AG04449 (cell line): ENCODE measurements at places on chromosomes 1 and 21.

GRCh38 chr1:230268371-230269170, 157.6 kb downstream of the PGBD5 start:
- DNase-seq = peak; percentile 21

DNA sequence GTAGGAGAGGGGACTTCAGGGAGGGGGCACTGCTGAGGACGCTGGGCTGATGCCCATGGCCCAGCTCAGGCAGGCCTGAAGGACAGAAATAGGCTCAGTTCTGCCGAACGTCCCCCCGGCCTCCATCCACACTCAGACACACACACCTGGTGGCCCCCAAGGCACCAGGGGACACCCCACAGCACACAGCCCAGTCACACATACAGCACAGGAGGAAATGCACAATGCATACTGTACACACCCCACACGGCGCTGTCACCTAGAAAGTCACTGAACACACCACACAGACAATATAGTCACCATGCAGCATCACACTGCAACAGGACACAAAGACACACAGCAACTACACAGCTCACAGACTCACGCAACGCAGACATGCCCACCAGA, 562 bp downstream of the SYTL1 start:
- DNase-seq = no peak

GRCh38 chr21:42991992-42992740, 17.8 kb downstream of the PKNOX1 start:
- peak; percentile 62 for DNase-seq

GRCh38 chr1:33165209-33165608, 16.6 kb downstream of the TRIM62 start:
- no peak for DNase-seq

DNA sequence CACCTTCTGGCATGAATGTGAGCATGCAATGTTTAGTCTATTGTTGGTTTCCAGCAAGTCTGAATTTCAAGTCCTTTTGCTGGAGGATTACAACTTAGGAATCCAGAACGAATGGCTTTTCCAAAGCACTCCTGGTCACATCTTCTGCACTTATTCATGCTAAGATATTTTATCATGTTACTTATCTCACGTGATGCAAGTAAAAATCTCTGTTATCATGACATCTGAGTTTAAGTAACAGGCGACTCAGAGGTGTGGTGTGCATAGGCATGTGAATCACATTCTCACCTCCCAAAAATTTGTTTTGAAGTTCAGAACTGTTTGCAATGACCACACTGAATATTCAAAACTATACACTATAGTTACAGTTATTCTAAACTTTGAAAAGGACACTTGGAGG, 204.8 kb upstream of the FGGY start:
- no peak for DNase-seq

DNA sequence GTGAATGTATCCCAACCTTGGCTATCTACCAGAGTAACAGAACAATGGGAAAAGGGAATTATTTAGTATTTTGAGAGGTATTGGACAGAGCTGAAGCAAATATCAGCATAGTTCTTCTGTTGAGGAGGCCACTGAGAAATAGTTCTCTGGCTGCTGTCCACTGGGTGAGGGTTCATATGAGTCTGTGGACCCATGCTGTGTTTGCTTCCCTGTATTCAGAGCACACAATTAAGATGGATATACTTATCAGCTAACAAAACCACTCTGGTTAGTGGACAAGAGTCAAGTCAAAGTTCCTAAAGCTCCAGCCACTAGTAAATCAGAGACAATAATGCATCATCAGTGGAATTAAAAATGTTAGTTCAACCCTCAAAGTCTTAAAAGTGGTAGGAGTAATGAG, 66.1 kb downstream of the RGS18 start:
- no peak for DNase-seq

- DNase-seq = no peak
Observed at GRCh38 chr1:15407580-15407979, 2.1 kb upstream of the EFHD2 start.

DNA sequence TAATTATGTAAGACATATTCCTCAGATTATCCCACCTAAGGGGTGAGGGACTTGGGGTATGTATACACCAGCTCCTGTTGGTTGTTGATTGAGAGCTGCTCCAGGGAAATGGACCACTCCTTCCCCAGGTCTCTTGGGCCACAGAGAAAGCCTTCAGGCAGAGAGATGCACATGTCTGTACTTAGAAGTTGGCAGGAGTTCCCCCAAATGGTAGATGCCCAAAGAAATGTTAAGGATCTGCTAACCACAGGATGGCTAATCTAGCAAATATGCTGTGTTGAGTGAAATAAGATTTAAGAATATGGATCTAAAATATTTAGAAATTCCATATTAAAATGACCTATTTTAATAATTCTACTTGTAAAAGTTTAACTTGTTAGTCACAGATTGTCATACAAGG, 100.8 kb upstream of the DNAH14 start:
- peak; percentile 5 for DNase-seq

DNA sequence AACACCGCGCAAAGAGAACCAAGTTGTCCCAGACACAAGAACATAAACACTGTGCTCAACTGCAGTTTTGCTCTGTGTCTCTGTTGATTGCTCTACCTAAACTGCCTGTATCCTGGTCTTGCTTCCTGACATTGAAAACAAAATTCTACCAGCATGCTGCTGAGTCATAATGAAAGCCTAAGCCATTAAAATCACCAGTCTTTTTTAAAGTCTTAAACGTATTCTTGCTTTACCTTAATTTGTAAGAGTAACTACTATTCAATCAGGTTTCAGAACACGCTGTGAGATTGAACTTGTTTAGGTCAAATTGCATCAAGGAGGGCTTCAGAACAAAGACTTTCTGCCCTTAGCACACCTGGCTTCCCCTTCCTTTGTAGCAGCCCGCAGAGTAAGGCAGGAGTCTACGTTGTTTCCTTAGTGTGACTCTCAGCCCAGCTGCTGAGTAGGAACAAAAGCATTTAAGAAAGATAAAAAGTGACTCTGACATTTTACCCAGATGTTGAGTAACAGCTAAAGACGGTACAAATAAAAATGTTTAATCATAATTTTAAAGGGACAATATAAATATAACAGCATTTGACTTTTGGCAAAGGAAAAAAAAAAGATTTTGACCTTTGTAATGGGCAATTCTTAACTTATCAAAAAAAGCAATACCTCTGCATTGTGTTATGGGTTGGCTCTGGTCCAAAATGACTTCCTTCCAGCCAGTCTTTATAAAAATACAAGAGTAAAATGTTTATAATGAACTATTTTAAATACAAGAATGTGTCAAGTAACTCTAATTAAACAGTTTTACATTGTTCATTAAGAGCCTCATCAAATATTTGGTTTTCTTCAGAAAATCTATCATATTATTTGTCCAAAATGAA, 186.9 kb upstream of the ADGRL4 start:
- DNase-seq = no peak

DNA sequence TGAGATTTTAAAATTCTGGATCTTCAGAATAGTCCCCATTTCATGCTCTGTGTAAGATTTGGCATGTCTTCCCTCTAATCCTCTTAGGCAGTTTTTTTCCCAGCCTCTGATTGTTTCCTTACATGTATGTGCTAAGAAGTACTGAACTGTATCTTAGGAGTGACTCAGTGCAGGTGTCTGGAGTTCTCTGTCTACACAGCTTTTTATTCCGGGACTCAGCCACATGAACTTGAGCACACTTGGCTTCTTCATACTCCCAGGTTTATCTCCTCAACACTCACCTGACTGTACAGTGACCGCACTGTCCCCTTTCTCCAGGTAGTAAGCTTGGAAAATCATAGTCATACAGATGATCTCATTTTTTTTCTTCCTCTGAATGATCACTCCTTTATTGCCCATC, 50.7 kb downstream of the SYT14 start:
- DNase-seq = no peak

DNA sequence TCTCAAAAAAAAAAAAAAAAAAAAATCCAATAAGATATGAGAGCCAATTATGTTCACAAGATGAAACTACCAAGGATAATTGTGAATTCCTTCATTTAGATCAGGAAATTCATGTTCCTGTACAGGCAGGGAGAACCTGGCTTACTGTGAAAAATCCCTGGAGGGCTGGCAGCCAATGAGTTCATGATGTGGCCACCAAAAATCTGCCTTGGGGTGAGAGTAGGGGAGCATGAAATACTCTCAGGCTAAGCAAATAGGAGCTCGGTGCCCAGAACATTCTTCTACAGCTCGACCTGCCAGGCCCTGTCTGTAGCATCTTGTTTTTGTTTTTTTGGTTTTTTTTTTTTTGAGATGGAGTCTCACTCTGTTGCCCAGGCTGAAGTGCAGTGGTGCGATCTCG, 50.1 kb downstream of the PIK3CD start:
- no peak for DNase-seq

DNA sequence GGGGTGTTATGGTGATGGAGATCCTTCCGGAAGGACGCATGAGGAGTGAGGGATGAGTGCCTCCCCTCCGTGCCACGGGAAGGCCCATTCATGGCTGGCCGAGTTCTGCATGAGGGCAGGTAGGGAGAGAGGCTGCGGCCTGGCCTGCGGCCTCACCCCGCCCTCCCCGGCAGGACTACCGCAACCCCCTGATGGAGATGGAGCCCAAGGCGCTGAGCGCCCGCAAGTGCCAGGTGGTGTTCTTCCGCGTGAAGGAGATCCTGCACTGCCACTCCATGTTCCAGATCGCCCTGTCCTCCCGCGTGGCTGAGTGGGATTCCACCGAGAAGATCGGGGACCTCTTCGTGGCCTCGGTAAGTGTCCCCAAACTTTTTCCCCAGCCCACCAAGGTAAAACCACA, 83.3 kb downstream of the ARHGEF10L start:
- DNase-seq = no peak

DNA sequence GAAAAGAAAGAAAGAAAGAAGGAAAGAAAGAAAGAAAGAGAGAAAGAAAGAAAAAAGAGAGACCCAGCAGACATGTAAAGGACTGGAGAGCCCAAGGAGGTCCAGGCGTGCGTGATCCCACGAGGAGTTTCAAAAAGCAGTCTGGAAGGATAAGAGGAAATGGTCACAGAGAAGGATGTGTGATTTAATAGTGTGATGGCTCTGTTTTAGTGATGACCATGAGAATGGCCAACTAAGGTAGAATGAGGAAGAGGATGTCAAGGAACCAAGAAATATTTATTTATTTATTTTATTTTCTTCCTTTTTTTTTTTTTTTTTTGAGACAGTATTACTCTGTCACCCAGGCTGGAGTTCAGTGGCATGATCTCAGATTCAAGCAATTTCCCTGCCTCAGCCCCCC, 25.5 kb downstream of the PTGS2 start:
- DNase-seq = no peak

DNA sequence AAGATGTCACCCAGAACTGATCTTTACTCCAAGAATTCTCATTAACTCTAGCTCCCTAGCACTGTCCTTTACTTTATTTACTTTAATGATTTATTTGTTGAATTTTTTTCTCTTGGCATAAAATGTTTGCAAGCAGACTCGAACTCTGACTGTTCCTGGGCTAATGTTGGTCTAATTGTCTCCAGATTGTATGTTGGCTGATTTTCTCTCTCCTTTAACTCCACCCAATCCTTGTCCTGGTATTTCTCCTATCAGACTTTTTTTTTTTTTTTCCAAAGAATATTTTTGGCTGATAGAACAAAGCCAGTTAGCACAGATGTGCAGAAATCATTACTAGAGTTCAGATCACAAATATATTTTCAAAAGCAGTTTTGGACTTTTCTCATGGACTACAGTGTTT, 82.6 kb downstream of the ATF6 start:
- DNase-seq = no peak

GRCh38 chr1:152673016-152673415, 2.1 kb upstream of the LCE2C start:
- DNase-seq = no peak

DNA sequence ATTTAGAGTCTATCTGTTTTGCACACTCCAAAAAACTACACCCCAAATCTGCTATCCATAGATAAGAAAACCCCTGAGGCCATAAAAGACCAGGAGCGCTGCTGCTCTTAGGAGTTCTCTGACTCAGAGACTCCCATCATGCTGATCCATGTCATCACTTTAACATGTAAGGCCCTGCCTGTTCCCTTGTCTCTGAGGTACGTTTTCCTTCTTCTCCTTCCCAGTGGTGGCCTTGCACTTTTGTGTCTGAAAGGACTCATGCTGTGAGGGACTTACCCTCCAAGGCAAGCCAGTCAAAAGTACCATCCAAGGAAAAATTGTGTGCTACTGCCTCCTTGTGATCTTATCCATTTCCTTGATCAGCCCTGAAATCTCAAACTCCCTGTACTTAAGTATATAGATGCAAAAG, 427.4 kb upstream of the NCAM2 start:
- no peak for DNase-seq

- DNase-seq = no peak
Observed at GRCh38 chr1:192913683-192914082, 104.8 kb downstream of the RGS2 start.

- no peak for DNase-seq
Observed at GRCh38 chr1:39384305-39384704, 107.1 kb upstream of the BMP8A start.

DNA sequence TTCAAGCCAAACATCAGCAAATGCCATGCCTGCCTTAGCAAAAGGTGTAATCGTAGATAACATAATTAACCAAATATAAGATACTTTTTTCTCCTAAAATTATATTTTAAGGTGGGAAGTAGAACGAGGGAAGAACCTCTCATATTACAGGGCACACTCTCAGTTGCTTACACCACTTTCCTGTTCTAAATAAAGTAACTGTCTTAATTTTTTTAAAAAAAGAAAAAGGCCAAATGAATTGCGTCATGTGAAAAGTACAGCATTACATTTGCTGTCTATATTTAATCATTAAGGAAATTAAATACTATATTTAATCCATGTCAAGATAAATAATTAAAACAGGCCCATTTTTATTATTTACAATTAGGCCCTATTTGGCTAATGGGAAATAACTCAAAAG, 23.7 kb downstream of the JAK1 start:
- DNase-seq = no peak

DNA sequence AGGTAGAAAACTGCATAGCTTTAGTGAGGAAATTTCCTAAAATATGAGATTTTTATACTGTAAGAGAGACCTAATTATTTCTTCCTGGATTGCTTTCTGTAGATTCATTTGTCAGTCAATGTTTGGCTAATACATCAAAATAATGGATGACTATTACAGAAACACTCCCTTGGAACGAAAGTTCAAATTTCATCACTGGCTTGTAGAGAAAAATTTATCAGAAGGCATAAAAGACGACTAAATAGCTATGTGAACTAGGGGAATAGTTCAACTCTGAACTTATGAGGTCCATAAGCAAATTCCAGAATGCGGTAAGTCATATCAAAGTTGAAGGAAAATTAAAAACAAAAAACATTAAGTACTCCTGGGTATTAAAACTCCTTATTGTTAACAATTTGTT, 36.0 kb downstream of the WNT2B start:
- no peak for DNase-seq

- no peak for DNase-seq
Observed at GRCh38 chr1:152869808-152870419, 8.2 kb upstream of the SMCP start.

- no peak for DNase-seq
Observed at GRCh38 chr1:235079443-235080296, 49.0 kb downstream of the TOMM20 start.

- no peak for DNase-seq
Observed at GRCh38 chr1:151639466-151639865, 27.6 kb downstream of the SNX27 start.

GRCh38 chr1:209945377-209945776, 7.4 kb downstream of the SYT14 start:
- no peak for DNase-seq

- DNase-seq = no peak
Observed at GRCh38 chr1:61496501-61496900, 228.4 kb downstream of the TM2D1 start.

- DNase-seq = no peak
Observed at GRCh38 chr1:93047618-93048017, 31.5 kb upstream of the MTF2 start.

GRCh38 chr1:87084244-87084836, 169.9 kb downstream of the HS2ST1 start:
- no peak for DNase-seq

- DNase-seq = no peak
Observed at GRCh38 chr1:22284236-22284635, 141.3 kb upstream of the WNT4 start.
